CD14-positive monocyte (primary cell): ENCODE measurements at places on chromosomes 4 and X.

- no peak for DNase-seq
Measured at GRCh38 chrX:148664995-148665394, 164.6 kb downstream of the AFF2 start.

DNA sequence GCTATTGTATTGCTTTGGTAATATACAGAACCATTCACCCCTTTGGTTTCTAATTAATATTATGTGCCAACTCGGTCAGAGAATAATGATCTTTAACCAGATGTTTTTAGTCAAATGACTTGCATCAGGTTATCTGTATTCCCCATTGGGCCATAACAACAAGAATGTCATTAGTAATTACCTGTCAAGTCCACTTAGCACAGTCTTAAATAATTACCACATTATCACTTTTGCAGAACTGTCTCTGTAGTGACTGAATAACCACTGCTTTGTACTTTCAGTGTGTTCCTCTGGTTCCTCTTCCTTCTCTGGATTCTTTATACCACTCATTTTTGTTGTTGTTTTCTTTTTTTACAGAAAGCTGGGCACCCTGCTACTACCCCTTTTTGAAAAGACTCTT, 257.7 kb upstream of the SPOCK3 start:
- no peak for DNase-seq

DNA sequence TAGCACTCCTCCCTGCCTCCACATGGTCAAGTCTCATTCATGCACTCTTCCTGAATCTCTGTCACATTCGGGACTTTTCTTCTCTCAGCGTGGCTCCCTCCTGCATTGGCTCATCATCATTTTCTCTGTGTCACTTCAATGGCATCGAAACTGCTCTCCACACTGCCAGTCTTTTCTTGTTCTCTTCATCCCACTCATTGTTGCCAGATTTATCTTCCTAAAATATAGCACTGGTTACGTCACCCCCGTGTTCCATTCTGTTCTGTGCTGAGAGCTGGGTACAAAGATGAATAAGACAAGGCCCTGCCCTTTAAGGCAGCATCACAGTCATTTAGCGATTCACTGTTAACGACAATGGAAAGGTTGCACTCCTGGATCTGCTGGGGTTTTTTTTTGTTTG, 174.4 kb upstream of the TBC1D9 start:
- DNase-seq, result no peak

- no peak for DNase-seq
Measured at GRCh38 chr4:140497747-140498636, at the start of gene MGAT4D. TSS of gene MGAT4D (minus strand) at chr4:140498293. CDS start at chr4:140498222, 71 bp downstream.
